Inflammatory macrophage treated with lipopolysaccharide for 1 hour (primary cell): ENCODE measurements at places on chromosomes 2 and 18.

- no peak for DNase-seq
These were observed 2.8 kb downstream of the CYTIP start for GRCh38 chr2:157441072-157441454.

GRCh38 chr2:199259671-199260070 is 198.1 kb downstream of the SATB2 start:
- DNase-seq, result no peak

DNA sequence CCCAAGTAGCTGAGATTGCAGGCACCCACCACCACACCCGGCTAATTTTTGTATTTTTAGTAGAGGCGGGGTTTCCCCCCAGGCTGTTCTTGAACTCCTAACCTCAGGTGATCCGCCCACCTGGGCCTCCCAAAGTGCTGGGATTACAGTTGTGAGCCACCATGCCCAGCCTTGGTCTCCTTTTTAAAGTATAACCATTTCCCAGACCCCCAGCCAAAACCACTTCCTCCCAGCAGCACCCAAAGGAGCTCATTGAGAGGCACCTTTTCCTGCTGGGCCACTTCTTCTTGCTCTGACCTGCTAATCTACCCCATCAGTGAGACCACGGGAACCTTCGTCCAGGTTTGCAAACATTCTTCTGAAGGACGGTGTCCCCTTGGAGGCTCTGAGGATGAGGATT is 69.9 kb downstream of the INPP5D start:
- no peak for DNase-seq

GRCh38 chr2:220219371-220219770 is 591.9 kb downstream of the SLC4A3 start:
- no peak for DNase-seq

- peak; percentile 31 for DNase-seq
These were observed 85.5 kb upstream of the PGAP1 start for GRCh38 chr2:197011801-197012641.
